A549 treated with Mapracorat at 1 μM for 4 hours (cell line): ENCODE measurements at places on chromosomes 7 and 10. TPM values are rescaled to one million over a fixed set of nuclear protein-coding genes. Genes with fewer than 3 reads are reported as not detected.

TMEM229A gene
- total RNA-seq, result not detected in 5 replicates

C10orf62 gene
- total RNA-seq, result not detected in 5 replicates

EIF4EBP2 gene
- 12.2 to 14.5 TPM (median 14.1 TPM) in 5 replicates for total RNA-seq

RBM17 gene
- total RNA-seq, result 106 to 121 TPM (median 116 TPM) in 5 replicates

MALRD1 gene
- total RNA-seq, result not detected in 5 replicates

TDRD1 gene
- total RNA-seq, result not detected in 5 replicates

PLEKHS1 gene
- 0.04 to 0.06 TPM (median 0.05 TPM) in 3 of 5 replicates, not detected in the others for total RNA-seq

SPDYE8 gene
- not detected in 5 replicates for total RNA-seq

TMEM178B gene
- total RNA-seq, result 1.3 to 1.9 TPM (median 1.5 TPM) in 5 replicates

CLDN12 gene
- total RNA-seq, result 27.5 to 35.2 TPM (median 32.4 TPM) in 5 replicates

NIPSNAP2 gene
- total RNA-seq, result 41.4 to 58.0 TPM (median 49.2 TPM) in 5 replicates

SPRN gene
- total RNA-seq, result 0.13 to 0.39 TPM (median 0.29 TPM) in 5 replicates

KLF14 gene
- total RNA-seq, result 0.08 TPM in 1 of 5 replicates, not detected in the others

PON3 gene
- 30.2 to 41.2 TPM (median 36.7 TPM) in 5 replicates for total RNA-seq

SCIN gene
- 0.26 to 0.53 TPM (median 0.32 TPM) in 5 replicates for total RNA-seq

PGAM2 gene
- total RNA-seq, result not detected in 5 replicates

HABP2 gene
- total RNA-seq, result 0.04 to 0.13 TPM (median 0.09 TPM) in 4 of 5 replicates, not detected in the other

CHRM2 gene
- not detected in 5 replicates for total RNA-seq

SLC26A4 gene
- 0.05 to 0.11 TPM (median 0.10 TPM) in 3 of 5 replicates, not detected in the others for total RNA-seq

SLC13A1 gene
- not detected in 5 replicates for total RNA-seq

NPSR1 gene
- total RNA-seq, result not detected in 5 replicates

MPLKIP gene
- 31.2 to 39.3 TPM (median 37.6 TPM) in 5 replicates for total RNA-seq

KIAA1549 gene
- total RNA-seq, result 4.7 to 6.7 TPM (median 5.8 TPM) in 5 replicates

NPC1L1 gene
- total RNA-seq, result 0.02 to 0.10 TPM (median 0.08 TPM) in 5 replicates

SFTPA1 gene
- total RNA-seq, result not detected in 5 replicates

EPHA1 gene
- 0.22 TPM in 1 of 5 replicates, not detected in the others for total RNA-seq

CADPS2 gene
- 0.03 to 0.11 TPM (median 0.05 TPM) in 4 of 5 replicates, not detected in the other for total RNA-seq
